CD4-positive, alpha-beta T cell treated with Interleukin-4 for 1 hour (primary cell): ENCODE measurements at places on chromosomes 1 and 21.

DNA sequence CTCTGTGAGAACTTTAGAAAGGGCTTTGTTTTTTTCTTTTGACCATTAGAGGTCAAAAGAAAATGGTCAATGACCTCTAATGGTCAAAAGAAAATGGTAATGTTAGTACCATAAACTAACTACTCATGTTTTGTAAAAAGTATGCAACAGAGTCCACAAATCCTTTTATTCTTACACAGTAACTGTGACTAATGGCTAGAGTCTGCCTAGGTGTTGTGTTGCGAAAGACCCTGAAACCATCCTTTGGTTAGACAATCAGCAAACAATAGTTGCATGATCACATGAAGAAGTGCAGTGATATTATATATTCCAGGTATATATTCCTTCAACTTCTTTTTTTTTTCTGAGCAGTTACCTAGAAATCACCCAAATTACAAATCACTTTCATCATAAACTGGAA is 40.9 kb downstream of the NEGR1 start:
- DNase-seq = no peak

GRCh38 chr1:162070094-162070748 is 730 bp downstream of the NOS1AP start:
- DNase-seq = no peak

- no peak for DNase-seq
Observed at GRCh38 chr1:245641384-245641783, 486.6 kb downstream of the KIF26B start.

DNA sequence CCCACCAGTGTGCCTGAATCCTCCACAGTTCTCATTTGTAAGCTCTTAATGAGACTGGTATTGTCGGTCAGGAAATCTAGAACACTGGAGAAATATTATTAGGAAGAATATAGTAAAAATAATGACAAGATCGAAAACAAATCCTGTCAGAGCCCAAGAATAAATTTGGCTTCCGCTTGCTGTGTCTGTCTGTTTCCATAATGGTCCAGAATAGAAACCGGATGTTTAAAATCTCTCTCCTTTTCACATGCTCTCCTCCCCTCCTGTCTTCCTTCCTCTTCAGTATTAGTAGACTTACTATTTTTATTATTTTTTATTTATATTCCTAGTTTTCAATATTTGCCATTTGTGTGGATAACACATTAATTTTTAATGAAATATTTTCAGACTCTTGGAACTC is 187.7 kb downstream of the SDCCAG8 start:
- DNase-seq = no peak

GRCh38 chr1:51952638-51953037 is 37.9 kb downstream of the RAB3B start:
- no peak for DNase-seq

GRCh38 chr1:104706631-104707147 is 957.0 kb downstream of the AMY1C start:
- DNase-seq = no peak

- DNase-seq = no peak
Observed at GRCh38 chr1:39086386-39086785, 60.2 kb downstream of the NDUFS5 start.

- peak; percentile 11 for DNase-seq
Observed at GRCh38 chr1:53134961-53135734, 7.3 kb downstream of the SLC1A7 start.

- no peak for DNase-seq
Observed at GRCh38 chr21:40166291-40166843, 299.1 kb downstream of the PCP4 start.

DNA sequence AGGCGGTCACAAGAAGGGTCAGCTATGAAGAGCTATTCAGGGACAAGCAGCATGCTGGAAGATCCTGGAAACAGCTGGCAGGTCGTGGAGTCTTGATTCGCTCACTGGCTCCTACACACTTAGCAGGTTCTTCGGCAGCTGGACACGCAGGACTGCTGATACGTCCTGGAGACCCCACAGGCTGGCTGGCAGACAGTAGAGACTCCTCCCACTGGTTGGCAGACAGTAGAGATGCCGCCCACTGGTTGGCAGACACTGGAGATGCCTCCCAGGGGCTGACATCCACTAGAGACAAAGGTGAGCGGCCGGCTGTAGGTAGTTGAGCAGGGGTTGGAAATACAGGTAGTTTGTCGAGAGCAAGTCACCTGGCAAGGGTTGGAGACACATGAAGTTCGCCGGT is 466 bp downstream of the KRTAP11-1 start:
- no peak for DNase-seq

GRCh38 chr1:205923651-205924459 is 19.4 kb downstream of the SLC26A9 start:
- DNase-seq = no peak

- no peak for DNase-seq
Observed at GRCh38 chr21:39951183-39952101, 84.2 kb downstream of the PCP4 start.

DNA sequence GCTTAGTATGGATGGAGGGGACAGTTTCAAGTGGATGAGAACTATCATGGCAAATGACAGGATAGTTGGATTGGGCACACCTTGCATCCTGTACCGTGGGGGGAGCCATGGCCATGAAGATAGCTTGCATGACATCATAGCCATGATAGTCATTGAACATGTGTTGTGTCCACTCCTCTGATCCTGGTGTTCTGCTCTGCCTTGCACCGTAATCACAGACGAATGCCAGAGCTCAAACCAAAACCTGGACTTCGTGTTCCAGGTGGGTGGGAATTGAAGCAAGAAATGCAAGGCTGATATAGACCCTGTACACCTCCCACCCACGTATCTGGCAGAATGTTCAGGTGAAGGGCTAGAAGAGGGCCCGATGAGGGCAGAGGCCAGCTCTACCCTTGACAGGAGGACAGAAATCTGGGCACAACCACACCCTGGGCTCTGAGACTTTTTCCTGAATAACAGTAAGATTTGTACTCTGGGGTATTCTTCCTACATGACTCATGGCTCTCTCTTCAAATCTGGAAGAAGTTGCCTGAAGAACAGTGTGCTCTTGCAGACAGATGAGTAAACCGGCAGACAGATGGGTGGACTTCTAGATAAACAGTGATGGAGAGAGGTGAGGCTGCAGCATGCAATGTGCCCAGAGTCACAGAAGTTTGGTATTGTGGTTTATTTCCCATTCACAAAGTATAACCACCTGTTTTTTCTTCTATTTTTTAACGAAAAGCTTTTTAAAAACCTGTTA is 45.0 kb downstream of the KCNJ6 start:
- no peak for DNase-seq

GRCh38 chr1:83497563-83497962 is 501.4 kb downstream of the TTLL7 start:
- no peak for DNase-seq

- no peak for DNase-seq
Observed at GRCh38 chr1:47906527-47907176, 90.5 kb downstream of the TRABD2B start.

DNA sequence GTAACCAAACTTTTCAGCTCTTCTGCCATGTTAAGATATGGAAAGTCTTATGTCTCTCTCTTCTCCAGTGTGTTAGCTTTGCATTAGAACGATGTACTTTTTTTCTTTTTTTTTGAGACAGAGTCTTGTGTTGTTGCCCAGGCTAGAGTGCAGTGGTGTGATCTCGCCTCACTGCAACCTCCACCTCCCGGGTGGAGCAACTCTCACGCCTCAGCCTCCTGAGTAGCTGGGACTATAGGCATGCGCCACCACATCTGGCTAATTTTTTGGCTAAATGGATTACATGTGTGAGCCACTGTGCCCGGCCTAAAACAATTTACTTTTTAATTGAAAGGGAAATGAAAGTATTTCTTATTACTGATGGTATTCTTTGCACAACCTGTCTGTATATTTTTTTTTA is 35.8 kb downstream of the SPEN start:
- DNase-seq = no peak

GRCh38 chr1:69138172-69138571 is 429.6 kb upstream of the LRRC7 start:
- no peak for DNase-seq

GRCh38 chr1:83718338-83718737 is 280.6 kb downstream of the TTLL7 start:
- no peak for DNase-seq

DNA sequence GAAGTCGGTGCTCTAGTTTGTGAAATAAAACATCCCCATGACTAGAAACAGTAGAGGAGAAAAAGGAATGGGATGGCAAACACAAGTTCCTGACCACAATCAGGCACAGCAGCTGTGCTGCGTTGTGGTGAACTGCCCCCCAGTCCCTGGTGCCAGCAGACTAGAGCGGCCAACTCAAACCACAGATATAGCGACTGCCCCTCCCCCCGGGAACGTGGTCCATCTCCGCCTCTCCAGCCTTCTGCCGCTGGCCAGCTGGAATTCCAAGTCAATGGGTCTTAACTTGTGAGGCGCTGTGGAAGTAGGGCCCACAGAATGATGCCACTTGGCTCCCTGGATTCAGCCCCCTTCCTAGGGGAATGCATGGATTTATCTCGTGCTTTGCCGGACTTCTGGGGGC is 41.6 kb upstream of the ZNF678 start:
- no peak for DNase-seq

DNA sequence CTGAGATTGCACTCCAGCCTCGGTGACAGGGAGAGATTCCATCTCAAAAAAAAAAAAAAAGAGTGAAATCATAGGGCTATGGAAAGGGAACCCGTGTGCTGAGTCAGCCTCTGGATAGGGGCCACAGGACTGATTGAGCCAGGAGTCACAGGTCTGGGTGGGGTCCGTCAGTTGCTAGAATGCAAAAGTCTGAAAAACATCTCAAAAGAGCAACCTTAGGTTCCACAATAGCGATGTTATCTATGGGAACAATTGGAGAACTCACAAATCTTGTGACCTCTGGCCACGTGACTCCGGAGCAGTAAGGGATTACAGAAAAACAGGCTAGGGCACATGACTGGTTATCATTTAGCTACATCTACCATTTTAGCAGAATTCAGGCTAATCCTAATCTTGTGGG is 32.8 kb upstream of the GREM2 start:
- DNase-seq = no peak

DNA sequence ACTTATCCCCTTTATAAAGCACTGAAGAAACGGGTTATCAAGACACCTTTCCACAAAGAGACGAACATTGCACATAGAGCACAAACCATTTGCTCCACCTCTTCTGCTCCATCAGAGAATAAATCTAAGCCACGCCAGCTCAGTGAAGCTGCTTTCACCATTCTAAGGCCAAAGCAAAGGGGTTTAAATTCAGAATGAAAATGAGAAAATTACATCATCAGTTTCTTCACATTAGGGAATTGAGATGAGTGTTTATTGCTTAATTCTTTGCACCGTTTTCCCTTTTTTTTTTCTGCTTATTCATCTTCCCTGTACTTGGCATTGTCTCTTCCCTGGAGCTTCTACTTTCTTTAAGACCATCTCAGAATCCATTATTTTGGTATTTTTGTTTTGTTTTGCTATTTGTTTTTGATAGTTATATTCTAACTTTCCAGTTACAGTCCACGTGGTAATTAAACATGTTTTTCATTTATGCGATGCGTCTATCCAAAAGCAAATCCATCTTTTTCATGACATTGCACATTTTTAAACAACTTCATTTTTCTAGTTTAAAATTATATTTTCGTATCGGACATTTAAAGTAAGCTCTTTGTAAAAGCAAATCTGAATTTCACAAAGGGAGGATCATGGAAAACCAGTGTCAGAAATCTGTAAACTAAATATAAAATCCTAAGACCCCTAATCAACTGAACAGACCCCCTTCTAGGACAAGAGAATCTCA is 1.9 kb upstream of the OR2T34 start:
- no peak for DNase-seq

DNA sequence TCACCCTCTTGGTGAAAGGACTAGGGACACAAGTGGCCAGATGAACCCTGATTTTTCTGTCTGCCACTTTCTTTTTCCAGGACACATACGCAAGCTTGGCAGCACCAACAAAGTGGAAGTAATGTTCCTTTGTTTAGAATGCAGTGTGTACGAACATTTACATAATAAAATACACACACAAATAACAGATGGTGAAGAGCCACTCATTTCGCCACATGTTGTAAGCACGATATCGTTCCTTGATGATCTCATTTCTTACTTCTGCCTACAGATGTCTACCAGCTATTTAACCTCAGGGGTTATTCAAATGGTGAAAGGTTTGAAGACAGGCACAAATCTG is 670.2 kb upstream of the CXADR start:
- DNase-seq = no peak

DNA sequence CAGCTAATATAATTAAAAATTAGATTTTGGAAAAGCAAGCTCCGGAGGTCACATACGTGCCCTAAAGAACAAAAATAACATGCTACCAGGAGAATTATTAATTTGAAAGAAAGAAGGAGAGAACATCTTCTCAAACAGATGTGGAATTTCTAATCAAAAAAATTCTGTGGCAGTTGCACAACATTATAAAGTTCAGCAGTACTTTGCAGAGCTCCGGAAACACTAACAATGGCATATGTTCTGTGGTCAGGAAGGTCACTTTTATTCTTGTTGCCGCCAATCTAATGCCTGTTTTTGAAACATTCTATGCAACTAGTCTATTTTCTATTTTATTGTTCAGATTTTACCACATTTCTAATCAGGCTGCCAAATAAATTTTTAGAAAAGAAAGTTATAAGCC is 186.8 kb downstream of the SMYD3 start:
- no peak for DNase-seq

GRCh38 chr1:5724847-5725246 is 267.4 kb downstream of the NPHP4 start:
- DNase-seq = no peak

- DNase-seq = no peak
Observed at GRCh38 chr1:86423873-86424272, at the start of gene CLCA2. TSS of gene CLCA2 (plus strand) at chr1:86424171. CDS start at chr1:86424248, 77 bp downstream.

DNA sequence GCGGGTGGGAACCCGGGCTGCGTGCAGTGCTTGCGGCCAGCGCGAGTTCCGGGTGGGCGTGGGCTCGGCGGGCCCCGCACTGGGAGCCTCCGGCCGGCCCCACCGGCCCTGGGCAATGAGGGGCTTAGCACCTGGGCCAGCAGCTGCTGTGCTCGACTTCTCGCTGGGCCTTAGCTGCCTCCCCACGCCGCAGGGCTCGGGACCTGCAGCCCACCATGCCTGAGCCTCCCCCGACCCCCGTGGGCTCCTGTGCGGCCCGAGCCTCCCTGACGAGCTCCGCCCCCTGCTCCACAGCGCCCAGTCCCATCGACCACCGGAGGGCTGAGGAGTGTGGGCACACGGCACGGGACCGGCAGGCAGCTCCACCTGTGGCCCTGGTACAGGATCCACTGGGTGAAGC is 23.7 kb upstream of the CLIC4 start:
- no peak for DNase-seq
